ENCODE measurements at places on chromosomes 6 and 20. TPM values are rescaled to one million over a fixed set of nuclear protein-coding genes. Genes with fewer than 3 reads are reported as not detected.
A peak's percentile ranks its signal among the peaks of the same experiment; 100 is the strongest.

DNA sequence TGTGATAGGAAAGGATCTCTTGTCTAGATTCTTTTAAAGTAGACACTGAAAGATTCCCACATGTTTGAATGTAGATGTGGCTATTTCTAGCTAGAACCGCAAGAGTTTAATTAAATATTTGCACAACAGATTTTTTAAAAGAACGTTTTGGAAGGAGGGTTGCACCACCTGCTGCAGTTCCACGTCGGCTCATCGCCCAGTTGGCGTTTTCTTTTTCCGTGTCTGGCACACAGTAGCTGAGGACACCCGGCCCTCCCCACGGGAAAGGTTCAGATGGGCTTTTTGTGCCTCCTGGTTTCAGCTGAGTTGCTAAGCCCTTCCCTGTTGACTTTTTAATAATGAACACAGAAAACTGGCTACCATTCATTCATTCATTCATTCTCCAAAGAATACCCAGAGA is 41.8 kb upstream of the DOK5 start:
- peak; percentile 12 for DNase-seq

DNA sequence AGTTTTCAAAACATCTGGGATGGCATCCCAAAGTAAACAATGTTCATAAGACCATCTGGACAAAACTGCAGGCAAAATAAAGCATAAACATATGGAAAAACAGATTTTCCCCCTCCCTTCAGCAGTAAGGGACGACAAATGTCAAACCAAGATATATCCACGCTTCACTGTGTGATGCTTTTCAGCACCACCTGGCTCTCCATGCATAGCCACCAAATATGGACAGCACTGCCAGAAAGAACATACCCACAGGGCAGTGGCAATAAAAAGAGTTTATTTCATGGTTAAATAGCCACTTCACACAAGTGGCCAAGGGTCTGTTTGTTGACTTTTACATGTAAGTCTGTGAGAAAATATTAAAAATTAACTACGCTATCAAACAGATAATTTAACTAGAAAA is 23.1 kb downstream of the USP45 start:
- DNase-seq = no peak

DNA sequence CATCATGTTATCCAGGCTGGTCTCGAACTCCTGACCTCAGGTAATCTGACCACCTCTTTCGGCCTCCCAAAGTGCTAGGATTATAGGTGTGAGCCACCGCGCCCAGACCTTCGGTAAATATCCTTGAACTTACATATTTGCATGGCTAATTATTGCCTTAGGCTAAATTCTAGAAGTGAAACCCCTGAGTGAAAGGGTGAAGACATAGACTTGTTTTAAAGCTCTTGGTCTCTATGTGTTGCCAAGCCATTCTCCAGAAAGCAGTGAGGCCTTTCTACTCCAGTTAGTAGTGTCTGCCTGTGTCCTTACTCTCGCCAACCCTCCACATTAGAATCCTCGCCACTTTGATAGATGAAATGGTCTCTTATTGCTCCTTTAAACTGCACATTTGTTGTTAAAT is 2.6 kb upstream of the NOTCH4 start:
- no peak for DNase-seq

GRCh38 chr20:32455171-32455900 is 97.2 kb downstream of the ASXL1 start:
- DNase-seq = no peak

DNA sequence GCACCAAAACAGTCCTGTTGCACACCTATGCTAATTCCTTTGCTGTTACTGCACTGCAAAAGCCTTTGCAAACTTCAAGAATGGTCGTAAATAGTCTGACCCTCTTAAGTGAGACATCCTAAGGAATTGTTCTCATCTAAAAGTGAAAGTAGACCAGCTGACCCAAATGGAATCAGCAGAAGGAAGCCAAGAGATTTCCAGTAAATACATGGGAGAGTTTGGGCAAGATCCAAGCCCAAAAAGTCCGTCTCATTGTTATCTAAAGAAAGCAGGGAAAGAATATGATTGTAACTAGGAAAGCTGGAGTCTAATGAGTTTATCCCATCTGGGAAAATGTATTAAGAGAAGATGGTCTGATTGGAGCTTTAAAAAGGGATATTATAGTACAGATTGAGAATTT is 43.0 kb upstream of the HIVEP1 start:
- DNase-seq = peak; percentile 36

- DNase-seq = peak; percentile 77
These were observed 61.9 kb downstream of the CNKSR3 start for GRCh38 chr6:154448448-154449096.

DNA sequence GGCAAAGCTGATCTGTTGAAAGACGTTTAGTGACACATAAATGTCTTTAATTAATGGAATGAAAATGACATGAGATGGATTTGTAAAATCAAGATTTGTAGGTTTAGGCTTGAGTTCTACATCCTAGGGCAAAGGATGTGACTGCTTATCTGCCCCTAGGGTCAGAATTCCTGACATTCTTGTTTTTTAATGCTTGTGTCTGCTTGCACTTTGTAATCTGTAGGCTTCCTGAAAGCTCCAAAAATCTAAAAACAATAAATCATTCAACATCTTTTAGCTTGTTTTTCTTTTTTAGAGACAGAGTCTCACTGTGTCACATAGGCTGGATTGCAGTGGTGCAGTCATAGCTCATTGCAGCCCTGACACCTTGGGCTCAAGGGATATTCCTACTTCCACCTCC is 107.9 kb upstream of the MLIP start:
- DNase-seq = no peak

DNA sequence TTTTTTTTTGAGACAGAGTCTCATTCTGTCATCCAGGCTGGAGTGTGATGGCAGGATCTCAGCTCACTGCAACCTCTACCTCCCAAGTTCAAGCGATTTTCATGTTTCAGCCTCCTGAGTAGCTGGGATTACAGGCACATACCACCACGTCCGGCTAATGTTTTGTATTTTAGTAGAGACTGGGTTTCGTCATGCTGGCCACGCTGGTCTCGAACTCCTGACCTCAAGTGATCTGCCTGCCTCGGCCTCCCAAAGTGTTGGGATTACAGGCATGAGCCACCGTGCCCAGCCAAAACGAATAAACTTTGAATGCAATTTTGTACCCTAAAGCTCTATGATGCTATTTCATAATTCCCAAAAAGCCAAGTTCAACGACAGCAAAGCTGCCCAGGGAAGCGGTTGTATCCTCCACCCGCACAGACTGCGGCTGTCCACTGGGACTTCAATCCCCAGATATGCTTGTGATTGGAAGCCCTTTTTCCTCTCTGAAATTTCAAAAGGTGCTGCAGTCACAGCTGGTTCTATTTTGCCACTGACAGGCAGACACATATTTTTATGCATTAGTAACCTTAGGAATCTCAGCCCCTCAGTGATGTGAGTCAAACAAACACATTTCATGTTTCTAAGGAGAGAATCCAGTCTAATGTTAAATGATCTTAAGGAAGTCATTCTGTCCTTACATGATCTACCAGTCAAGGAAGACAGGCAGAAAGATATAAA is 8.7 kb upstream of the RAMACL start:
- DNase-seq = no peak

DNA sequence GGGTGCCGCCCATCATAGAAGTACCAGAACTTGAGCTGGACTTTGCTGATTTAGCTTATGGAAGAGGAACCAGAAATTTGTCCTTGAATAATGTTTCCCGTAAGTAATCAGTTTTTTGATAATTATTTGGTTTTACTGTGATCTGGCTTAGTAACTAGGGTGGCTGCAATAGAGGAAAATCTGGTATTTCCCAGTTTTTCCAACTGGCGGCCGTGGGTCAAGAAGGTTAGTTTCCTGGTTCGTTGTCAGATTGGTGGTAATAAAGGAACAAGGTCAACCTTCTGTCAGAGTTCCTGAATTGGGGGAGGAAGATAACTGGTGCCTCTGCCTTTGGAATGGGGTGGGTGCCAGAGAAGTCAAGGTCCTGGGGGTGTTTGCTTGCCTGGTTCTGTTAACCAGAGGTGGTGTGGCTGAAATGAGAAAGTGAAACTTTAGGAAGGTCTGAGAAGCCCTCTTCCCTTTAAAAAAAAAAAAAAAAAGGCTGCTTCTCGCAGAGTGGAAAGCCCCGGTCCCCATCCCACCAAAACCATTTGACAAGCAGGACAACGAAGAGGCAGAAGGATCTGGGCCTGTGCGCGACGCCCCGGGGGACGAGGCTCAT is at the start of gene CALHM6:
TSS of gene CALHM6 (plus strand) at position 45 of the 601 bp plus-strand sequence. CDS start at position 600, 555 bp downstream.
- no peak for DNase-seq

DNA sequence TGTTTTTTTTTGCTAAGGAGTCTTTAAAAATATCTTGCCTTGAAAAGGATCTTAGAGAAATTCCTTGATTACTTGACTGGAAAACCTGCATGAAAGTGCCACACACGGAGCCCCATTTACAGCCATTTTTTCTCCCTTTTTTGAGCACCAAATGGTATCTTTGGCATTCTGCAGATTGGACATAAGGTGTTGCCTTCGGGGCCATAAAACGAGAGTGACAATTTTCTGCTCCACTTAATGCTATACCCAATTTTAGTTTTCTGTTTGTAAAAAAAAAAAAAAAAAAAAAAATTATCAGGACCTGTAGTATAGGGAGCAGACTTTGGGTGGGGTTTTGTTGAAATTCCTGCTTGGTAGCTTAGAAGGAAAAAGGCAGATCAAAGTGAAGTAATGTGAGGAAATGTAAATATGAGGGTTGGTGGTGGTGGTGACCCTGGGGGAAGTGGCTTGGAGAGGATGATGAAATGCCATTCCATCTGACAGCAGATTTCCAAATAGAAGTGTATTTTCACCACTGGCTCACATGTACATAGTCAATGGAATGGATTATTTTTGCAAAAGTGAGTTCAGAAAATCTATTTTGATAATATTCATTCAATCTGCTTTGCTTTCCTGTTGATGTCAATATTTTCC is 212.1 kb upstream of the SOX4 start:
- no peak for DNase-seq

DNA sequence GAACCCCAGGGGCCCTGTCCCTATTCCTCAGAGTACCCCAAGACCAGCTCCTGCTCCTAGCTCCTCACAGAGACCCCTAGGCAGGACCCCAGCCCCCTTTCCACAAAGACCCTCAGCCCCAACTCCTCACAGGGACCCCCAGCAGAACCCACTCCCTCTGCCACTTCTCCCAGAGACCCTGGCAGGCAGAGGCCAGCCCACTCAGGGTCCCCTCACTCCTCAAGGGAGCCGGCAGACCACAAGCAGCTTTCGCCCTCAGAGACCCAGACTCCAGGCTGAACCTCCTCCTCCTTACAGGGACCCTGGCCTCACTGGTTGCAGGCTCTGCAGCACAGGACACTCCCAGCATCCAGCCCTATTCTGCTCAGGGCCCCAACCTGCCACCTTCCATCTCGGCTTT is 575 bp downstream of the SLC44A4 start:
- DNase-seq = no peak

DNA sequence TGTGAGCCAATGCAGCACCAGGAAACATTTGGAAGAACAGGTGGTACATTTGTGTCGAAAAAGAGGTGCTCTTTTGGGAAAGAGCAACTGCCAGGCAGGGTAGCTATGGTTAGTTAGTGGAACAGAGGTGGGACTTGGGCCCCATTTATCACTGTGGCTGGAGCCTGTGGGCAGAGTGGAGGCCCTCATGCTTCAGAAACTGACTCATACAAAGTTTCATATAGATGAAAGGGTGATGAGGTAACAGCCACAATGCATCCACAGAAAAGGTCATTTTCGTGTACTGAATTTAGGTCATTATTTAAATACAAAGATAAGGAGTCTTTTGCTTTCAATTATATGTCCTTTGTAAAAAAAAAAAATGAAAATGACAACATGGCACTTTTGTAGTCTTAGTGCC is 76.4 kb upstream of the HS3ST5 start:
- DNase-seq = no peak

DNA sequence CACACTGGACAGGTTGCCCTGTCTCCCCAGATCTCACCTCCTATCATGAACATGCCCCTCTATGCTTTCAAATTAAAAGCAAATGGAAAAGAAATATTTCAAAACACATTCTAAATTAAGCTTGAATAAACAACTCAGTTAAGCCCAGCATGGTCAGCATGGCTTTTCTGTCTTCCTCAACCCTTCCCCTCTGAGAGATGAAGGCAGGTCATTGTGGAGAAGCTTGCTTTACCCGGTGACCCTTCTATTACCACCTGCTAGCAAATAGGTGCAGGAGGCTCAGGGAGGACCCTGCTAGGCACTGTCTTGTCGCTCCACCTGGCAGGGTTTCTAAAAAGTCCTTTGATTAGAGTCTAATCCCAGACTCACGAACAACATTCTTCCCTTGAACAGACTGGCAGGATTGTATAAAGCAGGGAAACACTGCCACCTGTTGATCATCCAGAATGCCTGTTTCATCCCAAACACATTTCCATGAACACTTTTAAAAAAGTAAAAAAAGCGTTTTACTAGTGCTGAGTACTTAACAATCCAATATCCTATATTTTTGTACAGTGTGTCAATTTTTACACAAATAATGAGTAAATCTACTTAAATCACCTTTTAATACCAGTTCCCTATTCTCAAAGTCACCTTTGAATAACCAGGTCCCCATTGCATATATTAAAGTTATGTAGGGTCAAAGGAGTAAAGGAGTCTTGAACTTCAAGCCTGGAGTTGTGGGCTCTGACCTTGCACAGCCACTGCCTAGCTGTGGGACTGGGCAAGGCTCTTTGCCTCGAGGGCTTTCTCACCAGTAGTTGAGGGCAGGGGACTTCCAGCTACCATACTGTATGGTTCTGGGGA is 75.5 kb downstream of the GPR6 start:
- peak; percentile 40 for DNase-seq

GRCh38 chr20:14709439-14709838 is 372.0 kb upstream of the FLRT3 start:
- DNase-seq = no peak

The HFE gene
- 5.9 TPM for polyA plus RNA-seq

The HRH3 gene
- 2.2 TPM for polyA plus RNA-seq

The NR2E1 gene
- not detected for polyA plus RNA-seq

The ULBP2 gene
- not detected for polyA plus RNA-seq

The HEY2 gene
- 10.9 TPM for polyA plus RNA-seq

Data from hindlimb muscle (tissue), 1 donor.